Karpas-422 (cell line): ENCODE measurements at places on chromosomes 3 and 15. TPM values are rescaled to one million over a fixed set of nuclear protein-coding genes. Genes with fewer than 3 reads are reported as not detected.
A peak's percentile ranks its signal among the peaks of the same experiment; 100 is the strongest.

DNA sequence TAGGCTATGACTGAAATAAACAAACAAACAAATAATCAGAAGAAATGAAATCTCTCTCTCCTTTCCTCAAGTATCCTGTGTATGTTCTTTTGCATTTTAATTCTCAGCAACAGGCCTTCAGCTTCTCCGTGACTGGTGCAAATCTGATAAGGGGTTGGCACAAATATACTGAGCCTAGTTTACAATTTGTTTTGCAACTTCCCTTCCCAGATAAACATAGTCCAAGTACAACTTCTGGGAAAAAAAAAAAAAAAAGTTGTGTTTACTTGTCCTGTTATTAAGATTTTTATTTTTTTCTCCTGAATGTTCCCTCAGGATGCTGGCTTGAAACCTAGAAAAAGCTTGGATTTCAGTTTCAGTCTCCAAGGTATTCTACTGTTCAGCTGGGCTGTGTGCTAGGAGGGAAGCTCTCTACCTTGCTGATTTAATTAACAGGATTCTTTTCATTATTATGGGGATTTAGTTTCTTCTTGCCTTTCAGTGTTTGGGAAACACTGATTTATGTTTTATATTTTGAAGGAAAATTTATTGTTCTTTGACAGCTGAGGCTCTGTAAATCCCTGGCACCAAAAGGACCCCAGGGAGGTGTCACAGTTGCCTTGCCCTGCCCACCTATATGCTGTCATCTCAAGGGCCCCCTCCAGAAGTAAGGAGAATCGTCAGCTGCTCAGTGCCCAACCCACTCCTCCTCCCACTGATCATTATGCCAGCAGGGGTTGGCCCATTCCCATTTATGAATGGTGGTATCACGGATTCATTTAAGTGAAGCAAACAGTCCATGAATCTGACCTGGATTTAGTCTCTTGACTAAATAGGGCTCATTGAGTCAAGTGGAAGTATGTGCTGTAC, 185.2 kb downstream of the MEIS2 start:
- no peak for DNase-seq

DNA sequence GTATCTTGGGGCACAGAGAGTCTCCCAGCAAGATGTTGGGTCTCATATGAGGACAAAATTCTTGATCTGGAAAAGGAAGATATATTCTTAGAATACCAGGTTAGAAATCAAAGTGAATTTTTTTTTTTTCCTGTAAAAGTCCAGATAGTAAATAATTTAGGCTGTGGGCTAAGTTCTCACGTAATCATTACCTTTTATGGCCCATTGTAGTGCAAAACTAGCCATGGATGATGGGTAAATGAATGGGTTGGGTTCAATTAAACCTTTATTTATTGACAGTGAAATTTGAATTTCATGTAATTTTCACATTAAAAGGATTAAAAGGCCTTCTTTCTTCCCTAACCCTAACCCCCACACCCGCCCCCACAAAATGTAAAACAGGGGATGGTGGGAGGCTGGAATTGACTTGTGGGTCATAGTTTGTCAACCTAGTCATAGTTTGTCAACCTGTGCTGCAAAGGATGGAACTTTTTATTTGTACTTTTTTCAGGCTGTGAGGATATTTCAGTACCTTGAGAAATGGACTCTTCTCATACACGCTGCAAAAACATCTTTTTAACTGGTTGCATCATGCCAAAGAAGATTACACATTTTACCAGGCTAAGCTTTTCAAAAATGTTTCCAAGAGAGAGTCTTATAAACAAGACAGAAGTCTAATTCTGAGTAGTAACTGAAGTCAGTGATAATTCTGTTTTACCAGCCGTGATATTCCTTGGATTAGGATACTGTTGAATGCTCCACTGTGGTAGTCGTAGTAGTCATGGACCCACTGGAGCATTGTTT, 138.8 kb downstream of the AKAP13 start:
- no peak for DNase-seq

- no peak for DNase-seq
Observed at GRCh38 chr3:42503957-42504333, 1.5 kb downstream of the VIPR1 start.

DNA sequence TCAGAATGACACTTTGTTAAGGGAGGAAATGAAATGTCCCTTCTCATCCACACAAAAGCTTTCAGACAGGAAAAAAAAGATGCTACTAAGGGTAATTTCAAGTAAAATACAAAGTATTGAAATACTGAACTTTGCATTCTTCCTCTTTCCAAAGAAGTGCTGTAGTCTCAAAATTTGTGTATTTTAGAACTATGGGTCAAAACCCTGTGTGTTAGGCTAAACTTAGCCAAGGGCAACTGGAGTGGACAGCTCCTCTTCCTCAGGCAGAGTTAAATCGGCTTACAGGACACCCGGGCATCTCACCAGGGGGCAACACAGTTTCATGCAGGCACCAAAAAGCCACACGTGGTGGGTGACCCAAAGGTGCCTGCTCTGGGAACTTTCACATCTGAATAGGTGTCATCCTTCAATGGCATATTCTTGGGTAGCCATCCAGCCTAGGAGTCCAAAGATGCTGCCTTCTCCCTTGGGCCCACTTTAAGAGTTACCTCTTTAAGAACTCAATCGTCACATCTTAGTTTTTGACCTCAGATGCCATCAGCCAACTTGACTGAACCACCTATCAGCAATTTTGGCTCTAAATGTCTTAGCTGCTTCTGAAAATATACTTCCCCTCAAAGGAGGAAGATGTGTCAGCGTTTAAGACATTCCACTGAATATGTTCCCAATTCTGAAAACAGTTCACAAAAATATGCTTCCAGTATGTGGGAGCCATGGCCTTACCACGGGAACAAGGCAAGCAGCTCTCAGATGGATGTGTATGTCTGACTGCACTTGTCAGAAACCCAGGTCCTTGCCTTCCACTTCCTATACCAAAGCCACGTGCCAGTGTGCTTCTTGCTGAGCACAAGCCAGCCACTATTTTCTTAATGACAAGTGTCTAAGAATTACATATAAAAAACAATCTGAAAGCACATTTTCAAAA, 32.2 kb upstream of the MUC13 start:
- no peak for DNase-seq

DNA sequence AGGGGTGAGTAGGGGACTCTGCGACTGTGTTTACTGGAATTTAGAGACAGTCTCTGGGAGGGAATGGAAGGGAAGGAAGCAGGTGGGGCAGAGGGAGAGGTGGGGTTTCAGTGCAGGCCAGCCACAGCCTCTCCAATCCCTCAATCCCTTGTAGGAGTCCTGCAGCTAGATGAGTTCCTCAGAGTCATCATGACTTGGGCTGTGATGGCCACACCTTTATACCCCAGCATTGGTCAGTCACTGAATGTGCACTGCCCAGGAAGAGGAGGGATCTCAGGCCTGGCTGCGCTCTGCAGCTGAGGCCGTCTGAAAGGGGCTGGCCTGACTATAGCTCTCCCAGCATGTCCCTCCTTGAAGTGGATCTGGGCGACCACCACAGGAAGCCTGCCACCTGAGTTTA, 67.3 kb upstream of the GLCE start:
- DNase-seq = no peak

GRCh38 chr15:62021991-62022600, 38.2 kb downstream of the VPS13C start:
- DNase-seq = no peak

DNA sequence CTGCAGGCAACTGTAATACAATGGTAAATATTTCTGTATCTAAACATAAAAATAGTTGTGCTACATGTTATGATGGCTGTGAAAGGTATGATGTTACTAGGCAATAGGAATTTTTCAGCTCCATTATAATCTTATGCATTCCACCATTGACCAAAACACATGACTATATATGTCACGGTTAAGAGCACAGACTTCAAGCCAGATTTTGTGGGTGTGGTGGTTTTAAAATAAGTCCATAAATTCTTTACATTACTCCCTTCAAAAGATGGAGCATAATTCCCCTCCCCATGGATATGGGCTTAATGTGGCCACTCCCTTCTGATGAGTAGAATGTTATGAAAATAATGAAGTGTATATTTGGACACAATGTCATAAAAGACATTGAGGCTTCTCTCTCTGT, 88.4 kb upstream of the TBC1D5 start:
- DNase-seq = no peak

GRCh38 chr15:68807249-68807648, 13.4 kb downstream of the ANP32A start:
- DNase-seq = no peak

GRCh38 chr3:121490161-121490560, 55.6 kb downstream of the POLQ start:
- no peak for DNase-seq

- DNase-seq = no peak
Observed at GRCh38 chr15:75810874-75811498, 32.3 kb upstream of the UBE2Q2 start.

- DNase-seq = no peak
Observed at GRCh38 chr15:63380151-63380807, 1.4 kb downstream of the CA12 start.

DNA sequence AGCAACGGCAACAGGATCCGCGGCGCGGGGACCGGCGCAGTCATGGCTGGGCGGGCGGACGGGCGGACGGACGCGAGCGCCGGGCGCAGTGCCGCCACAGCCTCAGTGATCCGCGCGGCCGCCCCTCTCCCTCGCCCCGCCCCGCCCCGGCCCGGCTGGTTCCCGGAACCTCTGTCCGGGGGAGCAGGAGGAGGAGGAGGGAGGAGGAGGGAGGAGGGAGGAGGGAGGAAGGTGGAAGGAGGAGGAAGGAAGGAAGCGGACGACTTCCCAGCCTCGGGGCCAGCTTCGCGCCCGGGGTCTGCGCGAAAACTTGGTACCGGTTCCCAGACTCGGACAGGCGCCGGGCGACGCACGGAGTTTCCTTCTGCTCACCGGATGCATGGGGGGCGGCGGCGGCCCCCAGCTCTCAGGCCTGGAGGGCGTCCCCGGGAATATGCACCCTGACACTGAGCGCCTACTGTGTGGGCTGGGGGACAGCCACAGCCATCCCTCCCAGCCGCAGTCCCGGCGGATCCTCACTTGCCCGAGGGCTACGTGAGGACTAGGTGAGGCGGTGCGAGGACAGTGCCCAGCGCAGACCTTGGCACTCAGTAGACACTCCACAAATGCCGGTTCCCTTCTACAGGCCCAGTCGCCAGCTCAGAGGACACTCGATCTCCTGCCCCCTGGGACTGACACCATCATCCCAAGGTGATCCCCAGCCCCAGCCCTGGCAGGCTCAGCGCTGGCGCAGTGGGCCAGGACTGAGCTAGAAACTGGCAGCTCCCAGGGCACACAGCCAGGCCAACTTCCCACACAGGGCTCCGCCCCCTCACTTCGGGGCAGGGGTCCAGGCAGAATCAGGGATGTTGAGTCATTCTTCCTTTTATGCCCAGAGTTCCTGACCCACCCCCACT, at the start of gene SHISA5:
TSS of gene SHISA5 (minus strand) at position 124 of the 896 bp plus-strand sequence. CDS start at position 44, 80 bp downstream.
- peak; percentile 77 for DNase-seq

GRCh38 chr3:9976721-9977709, 9.6 kb downstream of the EMC3 start:
- DNase-seq = no peak

DNA sequence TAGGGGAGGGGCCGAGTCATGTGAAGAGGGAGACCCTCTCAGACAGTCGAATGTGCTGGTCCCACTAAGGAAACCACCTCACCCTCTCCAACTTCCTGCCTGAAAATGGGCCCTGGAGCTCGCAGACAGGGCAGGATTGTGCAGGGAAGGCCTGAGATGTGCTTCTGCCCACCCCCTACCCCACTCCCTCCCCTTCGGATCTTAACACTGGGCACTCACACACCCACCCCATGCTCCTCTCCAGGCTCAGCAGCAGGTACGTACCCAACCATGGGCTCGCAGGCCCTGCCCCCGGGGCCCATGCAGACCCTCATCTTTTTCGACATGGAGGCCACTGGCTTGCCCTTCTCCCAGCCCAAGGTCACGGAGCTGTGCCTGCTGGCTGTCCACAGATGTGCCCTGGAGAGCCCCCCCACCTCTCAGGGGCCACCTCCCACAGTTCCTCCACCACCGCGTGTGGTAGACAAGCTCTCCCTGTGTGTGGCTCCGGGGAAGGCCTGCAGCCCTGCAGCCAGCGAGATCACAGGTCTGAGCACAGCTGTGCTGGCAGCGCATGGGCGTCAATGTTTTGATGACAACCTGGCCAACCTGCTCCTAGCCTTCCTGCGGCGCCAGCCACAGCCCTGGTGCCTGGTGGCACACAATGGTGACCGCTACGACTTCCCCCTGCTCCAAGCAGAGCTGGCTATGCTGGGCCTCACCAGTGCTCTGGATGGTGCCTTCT, 20.0 kb downstream of the ATRIP start:
- peak; percentile 72 for DNase-seq

- DNase-seq = no peak
Observed at GRCh38 chr3:9703736-9704346, at the start of gene CPNE9. Gene CPNE9 (plus strand): TSS chr3:9703833. CDS start chr3:9703997, 164 bp downstream.

GRCh38 chr15:49988766-49989165, 130.3 kb downstream of the ATP8B4 start:
- DNase-seq = no peak

GRCh38 chr3:55445551-55445950, 41.6 kb downstream of the WNT5A start:
- no peak for DNase-seq

DNA sequence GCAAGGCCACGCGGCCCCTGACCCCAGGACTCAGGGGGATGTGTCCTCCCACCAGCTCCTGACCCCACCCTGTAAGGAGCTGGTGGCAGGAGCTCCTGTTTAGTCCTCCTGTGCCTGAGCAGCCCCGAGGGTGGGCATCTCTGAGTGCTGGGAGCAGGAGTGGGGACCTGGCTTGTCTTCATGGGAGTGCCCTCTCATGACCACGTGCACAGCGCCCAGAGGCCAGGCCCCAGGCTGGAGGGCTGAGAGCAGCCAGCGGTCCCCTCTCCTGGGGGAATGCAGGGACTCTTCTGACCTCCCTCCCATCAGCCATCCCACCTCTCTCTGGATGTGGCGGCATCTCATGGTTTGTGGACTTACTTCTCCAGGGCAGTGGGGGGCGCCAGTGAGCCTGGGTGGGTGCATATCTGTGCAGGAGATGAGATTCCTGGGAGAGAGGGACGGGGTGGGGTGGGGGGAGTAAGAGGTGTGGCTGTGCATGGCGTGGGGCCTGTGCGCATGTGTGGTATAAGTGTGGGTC, 205.6 kb downstream of the TBC1D2B start:
- peak; percentile 56 for DNase-seq

- no peak for DNase-seq
Observed at GRCh38 chr3:61334783-61335182, 83.5 kb upstream of the FHIT start.

DNA sequence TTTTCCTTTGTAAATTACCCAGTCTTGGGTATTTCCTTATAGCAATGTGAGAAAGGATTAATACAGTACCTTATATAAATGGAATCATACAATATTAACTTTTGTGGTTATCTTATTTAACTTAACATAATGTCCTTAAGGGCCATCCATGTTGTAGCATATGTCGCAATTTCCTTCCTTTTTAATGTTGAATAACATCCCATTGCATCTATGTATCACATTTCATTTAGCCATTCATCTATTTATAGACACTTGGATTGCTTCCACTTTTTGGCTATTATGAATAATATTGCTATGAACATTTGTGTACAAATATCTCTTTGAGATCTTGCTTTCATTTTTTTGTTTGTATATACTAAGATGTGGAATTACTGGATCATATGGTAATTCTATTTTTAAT, 342.2 kb downstream of the PDCD6IP start:
- no peak for DNase-seq

GRCh38 chr3:45596290-45596791, 1.8 kb downstream of the LIMD1 start:
- peak; percentile 94 for DNase-seq

Gene BRK1
- total RNA-seq = 103 and 121 TPM in 2 replicates

Gene SLC9A9
- 2.2 and 2.3 TPM in 2 replicates for total RNA-seq

Gene SLC51B
- total RNA-seq = not detected in 2 replicates

Gene ANKRD63
- not detected in 2 replicates for total RNA-seq

Gene ZPLD1
- total RNA-seq = not detected in 2 replicates
